CD4-positive, CD25-positive, alpha-beta regulatory T cell (primary cell): ENCODE measurements at places on chromosomes 5 and 9. TPM values are rescaled to one million over a fixed set of nuclear protein-coding genes. Genes with fewer than 3 reads are reported as not detected.

LCN2 gene
- polyA plus RNA-seq, result not detected

PLPP7 gene
- polyA plus RNA-seq, result not detected

STPG3 gene
- polyA plus RNA-seq, result not detected

SOHLH1 gene
- polyA plus RNA-seq, result not detected

TBC1D13 gene
- 18.8 TPM for polyA plus RNA-seq
